ENCODE measurements at places on chromosomes 13 and 19.
A peak's percentile ranks its signal among the peaks of the same experiment; 100 is the strongest.

DNA sequence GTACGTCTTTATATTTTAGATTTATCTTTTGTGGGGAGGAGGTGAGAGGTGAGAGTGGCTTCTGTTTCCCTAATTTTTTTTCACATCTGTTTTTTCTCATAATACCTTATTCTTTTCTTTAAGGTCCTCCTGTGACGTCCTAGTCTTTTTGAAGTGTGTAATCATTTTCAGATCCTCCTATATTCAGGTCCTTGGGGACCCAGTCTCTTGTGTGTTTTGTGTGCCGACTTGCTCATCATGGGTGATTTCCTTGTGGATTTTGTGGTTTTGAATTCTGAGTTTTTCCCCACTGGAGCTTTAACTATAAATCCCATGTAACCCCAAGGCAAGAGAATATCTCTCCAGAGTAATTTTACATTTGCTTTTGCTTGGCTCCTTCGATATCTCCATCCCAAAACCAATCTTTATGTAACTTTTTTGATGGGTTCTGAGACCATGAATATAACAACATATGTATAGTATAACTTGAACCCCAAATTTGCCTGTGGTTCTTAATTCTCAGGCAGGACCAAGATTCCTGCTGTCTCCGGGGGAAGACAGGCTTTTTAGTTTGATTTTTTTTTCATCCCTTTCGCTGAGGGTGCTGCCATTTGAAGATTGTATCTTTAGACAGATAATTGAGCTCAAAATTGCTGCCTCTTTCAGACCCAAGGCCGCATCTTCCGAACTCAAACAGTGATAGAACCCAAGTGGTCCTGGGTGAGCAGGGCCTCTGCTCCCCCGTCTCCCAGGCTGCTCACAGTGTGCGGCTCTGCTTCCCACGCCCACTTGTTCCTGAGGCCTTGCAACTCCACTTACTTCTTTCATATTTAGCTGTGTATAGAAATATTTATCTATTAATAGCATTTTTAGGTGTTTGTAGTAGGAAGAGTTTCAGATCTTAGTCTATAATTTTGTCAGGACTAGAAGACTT, 59.1 kb upstream of the GPR183 start:
- no peak for DNase-seq

GRCh38 chr13:108981407-108981806, 352.0 kb downstream of the MYO16 start:
- DNase-seq, result no peak

- DNase-seq, result no peak
Measured at GRCh38 chr19:2050349-2050990, 574 bp downstream of the MKNK2 start.

GRCh38 chr13:31943591-31943990, 88.0 kb upstream of the FRY start:
- DNase-seq, result no peak

- no peak for DNase-seq
Measured at GRCh38 chr19:34248941-34249340, 5.4 kb upstream of the GARRE1 start.

GRCh38 chr19:41705393-41706174, 2.8 kb upstream of the CEACAM5 start:
- DNase-seq, result peak; percentile 17

- no peak for DNase-seq
Measured at GRCh38 chr13:103403148-103403740, 337.0 kb upstream of the SLC10A2 start.

DNA sequence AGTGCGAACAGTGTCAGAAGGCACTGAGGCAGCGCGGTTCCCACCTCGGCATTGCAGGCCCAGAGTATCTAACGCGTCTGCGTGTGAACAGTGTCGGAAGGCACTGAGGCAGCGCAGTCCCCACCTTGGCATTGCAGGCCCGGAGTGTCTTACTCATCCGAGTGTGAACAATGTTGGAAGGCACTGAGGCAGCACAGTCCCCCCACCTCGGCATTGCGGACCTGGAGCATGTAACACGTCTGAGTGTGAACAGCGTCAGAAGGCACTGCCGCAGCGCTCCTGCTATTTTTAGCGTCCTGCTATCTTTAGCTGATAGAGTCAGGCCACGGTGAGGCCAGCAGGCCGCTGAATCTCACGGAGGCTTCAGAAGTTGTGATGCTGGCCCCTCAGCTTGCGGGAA, 39.6 kb downstream of the ATP11A start:
- DNase-seq, result no peak

DNA sequence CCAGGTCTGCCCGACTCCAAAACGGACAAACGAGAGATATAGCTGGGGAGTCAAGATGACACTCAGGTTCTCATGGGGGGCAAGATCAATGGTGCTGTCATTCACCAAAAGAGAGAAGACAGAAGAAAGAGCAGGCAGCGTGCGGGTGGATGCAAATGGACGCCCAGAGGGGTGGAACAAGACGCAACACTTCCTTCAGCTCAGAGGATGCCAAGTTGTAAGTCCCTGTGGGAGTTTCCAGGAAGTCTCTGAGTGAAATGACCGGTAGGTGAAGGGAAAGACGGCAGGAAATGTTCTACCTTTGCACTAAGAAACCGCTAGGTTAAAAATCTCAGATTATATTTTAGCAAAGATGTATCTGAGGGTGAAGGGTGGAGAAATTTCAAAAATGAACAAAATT, 26.5 kb downstream of the TUBGCP3 start:
- no peak for DNase-seq

DNA sequence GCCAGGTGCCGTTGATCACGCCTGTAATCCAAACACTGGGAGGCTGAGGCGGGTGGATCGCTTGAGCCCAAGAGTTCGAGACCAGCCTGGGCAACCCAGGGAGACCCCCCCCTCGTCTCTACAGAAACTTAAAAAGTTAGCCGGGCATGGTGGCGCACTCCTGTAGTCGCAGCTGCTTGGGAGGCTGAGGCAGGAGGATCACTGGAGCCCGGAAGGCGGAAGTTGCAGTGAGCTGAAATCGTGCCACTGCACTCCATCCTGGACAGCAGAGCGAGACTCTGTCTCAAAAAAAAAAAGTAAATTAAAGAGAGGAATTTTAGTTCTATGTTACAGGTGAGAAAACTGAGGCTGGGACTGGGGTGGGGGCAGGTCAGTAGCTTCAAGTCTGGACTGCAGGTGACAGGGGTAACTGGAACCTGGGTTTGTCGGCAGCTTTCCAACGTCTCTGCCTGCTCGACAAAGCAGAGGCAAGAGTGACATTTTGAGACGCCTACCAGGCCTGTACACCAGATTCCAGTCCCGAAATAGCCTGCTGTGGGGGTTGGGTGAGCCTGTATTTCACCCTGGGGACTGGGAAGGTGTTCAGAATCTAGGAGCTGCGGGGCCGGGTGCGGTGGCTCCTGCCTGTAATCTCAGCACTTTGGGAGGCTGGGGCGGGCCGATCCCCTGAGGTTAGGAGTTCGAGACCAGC, 1.2 kb downstream of the SELENOW start:
- DNase-seq, result no peak

DNA sequence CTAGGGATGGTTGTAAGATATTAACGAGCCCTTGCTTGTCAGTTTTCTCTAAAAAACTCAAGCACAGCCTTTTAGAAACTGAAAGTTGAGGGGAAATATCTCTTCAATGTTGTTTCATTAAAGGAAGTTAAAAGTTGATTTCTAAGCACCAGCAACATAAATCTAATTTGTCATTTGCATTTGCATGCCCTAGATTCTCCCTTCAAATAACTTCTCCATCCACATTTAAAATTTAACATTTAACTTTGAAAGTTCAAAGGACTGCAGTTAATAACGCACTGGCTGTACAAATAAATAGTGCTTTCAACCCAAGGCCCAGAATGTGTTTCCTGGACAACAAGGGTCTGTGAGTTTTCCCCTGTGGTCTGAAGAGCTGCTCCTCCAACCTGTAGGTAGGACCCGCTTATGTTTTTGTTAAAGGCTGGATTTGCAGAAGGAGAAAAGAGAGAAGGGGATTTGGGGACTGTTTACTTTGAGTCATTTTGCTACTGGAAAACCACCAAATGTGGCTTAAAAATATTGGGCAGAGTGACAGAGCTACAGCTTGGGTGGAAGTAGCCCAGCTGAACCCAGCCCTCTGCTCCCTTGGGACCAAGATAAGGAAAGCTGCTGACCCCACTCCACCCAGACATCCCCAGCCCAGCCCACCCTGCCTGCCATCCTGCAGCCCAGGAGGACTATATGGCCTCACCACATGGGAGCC, 39.8 kb downstream of the TNFRSF19 start:
- peak; percentile 37 for DNase-seq

GRCh38 chr13:19838865-19839275, 24.6 kb downstream of the ZMYM5 start:
- DNase-seq, result peak; percentile 92

DNA sequence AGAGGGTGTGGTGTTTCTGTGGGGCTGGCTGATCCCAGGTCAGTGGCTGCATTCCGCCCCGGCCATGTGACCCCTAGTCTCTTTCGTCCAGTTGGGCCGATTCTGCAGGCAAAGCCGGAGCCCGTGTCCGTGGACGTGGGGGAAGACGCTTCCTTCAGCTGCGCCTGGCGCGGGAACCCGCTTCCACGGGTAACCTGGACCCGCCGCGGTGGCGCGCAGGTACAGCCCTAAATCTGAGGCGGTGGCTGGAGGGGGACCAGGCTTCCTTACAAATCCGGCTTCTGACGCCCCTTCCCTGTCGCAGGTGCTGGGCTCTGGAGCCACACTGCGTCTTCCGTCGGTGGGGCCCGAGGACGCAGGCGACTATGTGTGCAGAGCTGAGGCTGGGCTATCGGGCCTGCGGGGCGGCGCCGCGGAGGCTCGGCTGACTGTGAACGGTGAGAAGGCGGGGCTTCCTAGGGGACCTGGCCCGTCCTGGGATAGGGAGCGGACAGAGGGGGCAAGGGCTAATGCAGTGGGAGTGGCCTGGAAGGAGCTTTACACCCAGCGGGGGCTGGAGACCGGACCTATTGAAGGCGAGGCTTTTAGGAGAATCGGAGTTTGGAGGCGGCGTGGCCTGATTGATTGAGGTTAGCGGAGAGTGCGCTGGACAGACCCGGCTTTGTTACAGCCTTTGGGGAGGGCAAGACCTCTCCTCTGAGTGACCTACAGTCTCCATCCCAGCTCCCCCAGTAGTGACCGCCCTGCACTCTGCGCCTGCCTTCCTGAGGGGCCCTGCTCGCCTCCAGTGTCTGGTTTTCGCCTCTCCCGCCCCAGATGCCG, 4.3 kb downstream of the KIRREL2 start:
- no peak for DNase-seq

DNA sequence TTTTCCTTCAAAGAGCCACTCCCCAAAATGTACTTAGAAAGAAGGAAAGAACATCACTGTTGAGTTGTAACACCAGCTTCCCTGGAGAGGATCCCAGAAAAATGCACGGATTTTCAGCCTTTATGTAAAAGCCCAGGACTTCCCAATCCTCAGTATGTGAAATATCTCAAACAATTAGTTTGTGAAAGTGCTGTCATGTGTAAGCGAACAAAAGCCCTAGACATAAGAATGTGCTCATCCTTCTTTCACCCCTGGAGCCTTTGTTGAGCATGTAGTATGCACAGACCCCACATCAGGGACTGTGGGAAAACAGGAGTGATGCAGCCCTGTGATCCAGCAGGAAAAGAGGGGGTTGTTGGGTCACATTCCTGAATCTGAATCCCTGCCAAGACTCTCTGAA, 441.4 kb upstream of the ZNF507 start:
- no peak for DNase-seq

- DNase-seq, result no peak
Measured at GRCh38 chr13:20525144-20525600, 485 bp downstream of the CRYL1 start.

- peak; percentile 99 for DNase-seq
Measured at GRCh38 chr13:44435142-44435918, 61.7 kb downstream of the SERP2 start.

DNA sequence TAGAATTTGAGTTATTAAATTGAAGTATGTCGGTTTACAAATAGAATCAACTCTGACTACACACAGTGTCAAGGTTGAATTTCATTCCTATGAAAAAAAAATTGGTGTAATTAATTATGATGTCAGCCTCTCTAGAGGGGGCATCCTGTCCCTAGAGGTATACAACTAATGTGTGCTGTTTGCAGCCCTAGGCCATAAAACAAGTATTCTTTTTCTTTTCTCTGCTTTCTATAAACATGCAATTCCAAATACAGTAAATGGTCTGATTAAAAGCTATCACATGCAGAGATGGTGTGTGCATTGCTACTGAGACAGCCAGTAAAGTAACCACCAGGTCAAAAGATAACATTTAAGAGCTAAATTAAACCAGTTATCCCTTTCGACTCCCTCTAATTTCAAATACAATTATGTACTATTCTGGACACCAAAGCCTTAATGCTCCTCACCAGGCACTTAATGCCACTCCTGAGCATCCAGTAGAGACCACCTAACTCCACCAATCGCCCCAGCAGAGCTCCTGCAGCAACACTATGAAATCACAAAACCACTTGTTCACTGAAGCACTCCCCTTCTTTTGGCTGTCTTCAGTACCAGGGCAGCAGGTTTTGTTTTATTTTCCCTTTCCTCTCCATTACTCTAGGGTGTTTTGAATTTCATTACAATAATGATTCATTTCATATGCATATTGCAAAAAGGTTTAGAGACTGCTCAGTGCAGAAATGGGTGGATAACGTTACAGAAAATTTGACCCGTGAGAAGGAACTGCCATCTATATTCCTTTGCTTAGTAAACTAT, 426.9 kb downstream of the PCDH9 start:
- no peak for DNase-seq

DNA sequence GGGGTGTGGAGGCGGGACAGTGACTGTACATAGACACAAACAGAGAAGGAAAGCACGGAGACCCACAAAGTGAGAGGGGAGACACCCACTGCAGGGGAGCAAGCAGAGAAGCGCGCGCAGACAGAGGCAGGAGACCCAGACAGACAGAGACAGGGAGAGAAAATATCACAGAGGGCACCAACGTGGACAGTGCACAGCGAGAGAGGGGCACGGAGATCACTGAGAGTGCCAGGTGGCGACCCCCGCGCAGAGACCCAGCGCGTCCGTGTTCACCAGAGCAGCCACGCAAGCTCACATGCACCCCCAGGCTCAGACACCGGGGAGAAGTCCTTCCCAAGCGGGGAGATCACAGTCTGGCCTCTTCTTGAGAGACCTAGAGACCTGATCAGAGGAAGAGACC, 1.4 kb upstream of the CACNG7 start:
- DNase-seq, result no peak

DNA sequence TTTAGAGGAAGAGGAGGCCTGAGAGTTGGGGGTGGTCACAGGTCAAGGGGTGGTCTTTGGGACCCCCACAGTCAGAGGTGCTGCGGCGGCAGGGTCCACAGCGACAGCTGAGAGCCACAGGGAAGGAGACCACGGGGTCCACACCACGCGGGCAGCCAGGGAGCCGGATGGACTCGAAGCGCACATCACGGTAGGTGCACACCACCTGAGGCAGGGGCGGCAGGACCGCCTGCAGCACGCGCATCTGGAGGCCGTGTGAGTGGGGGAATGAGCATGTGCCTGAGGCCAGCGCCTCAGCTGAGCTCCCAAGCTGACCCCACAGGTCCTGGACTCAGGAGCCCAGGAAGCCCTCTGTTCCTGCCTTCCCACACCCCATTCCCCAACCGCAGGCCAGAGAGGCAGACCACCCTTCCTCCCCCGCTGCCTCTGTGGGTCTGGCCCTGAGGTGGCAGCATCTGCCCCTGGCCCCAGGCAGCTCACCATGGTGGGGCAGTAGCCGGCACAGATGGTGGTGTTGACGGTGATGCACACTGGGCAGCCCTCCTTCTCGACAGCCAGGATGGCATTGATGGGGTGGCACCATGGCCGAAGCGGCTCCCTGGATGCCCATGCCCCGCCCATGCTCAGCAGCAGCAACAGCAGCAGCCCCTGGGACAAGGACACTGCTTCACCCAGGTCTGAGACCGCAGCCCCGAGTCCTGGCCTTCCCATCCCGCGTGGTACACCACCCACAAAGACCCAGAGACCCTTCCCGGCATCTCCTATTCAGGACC, 638 bp downstream of the LHB start:
- no peak for DNase-seq

- DNase-seq, result no peak
Measured at GRCh38 chr13:111557921-111558699, 237.7 kb downstream of the TEX29 start.

Data from choroid plexus epithelial cell (primary cell).